ENCODE measurements at places on chromosomes 4 and X.

- DNase-seq, result no peak
These were observed 71.3 kb downstream of the NFKB1 start for GRCh38 chr4:102572452-102572851.

GRCh38 chr4:147311956-147312355 lies 168.9 kb upstream of the EDNRA start:
- DNase-seq, result no peak

GRCh38 chr4:172995161-172995560 lies 173.4 kb upstream of the GALNT7 start:
- no peak for DNase-seq

GRCh38 chrX:150100261-150100660 lies 162.0 kb upstream of the EOLA2 start:
- DNase-seq, result no peak

GRCh38 chr4:153181293-153181692 lies 22.9 kb upstream of the TRIM2 start:
- no peak for DNase-seq

GRCh38 chr4:61248705-61249104 lies 48.6 kb downstream of the ADGRL3 start:
- no peak for DNase-seq

GRCh38 chrX:80578517-80579105 lies 158.4 kb downstream of the TENT5D start:
- DNase-seq, result no peak

GRCh38 chrX:68363984-68364383 lies 69.3 kb downstream of the OPHN1 start:
- no peak for DNase-seq

DNA sequence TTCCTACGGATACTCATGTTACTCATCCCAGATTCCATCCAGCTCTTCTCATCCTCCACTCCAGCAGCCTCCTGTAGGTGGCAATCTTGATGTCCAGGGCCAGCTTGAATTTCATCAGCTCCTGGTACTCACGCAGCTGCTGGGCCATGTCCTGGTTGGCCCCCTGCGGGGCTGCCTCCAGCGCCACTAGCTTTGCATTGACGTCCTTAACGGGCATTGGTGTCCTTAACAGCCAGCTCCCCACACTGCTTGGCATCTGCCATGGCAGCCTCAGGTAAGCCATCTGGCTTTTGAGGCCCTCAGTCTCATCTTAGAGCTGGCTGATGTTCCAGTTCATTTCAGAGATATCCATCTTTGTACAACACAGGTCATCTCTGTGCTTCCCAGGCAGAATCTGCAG lies 223.7 kb downstream of the FGF13 start:
- no peak for DNase-seq

Data from stimulated activated CD8-positive, alpha-beta memory T cell treated with anti-CD3 and anti-CD28 coated beads, Interleukin-2, amount 100 ng/mL, for 1 hour (primary cell).